ENCODE measurements at places on chromosomes 12 and 14.
A peak's percentile ranks its signal among the peaks of the same experiment; 100 is the strongest.

- DNase-seq = no peak
Observed at GRCh38 chr12:4653257-4653656, 4.3 kb downstream of the NDUFA9 start.

- DNase-seq = no peak
Observed at GRCh38 chr14:90639641-90640040, 176.6 kb downstream of the TTC7B start.

DNA sequence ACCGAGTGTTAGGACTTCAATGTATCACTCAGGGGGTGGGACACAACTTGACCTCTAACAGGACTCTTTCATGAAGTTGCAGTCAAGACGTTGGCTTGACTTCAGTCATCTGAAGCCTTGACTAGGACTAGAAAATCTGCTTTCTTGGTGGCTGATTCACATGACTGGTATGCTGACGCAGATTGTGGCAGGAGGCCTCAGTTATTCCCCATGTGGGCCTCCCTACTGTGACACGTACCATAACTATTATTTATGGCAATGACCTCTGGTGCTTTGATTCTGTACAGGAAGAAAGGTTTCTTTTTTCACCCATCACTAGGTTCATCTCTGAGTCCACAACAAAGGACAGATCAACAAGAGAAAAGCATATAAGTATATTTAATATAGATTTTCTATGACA, 270.4 kb downstream of the NEDD1 start:
- no peak for DNase-seq

GRCh38 chr14:101727611-101728366, 33.7 kb upstream of the PPP2R5C start:
- DNase-seq = no peak

DNA sequence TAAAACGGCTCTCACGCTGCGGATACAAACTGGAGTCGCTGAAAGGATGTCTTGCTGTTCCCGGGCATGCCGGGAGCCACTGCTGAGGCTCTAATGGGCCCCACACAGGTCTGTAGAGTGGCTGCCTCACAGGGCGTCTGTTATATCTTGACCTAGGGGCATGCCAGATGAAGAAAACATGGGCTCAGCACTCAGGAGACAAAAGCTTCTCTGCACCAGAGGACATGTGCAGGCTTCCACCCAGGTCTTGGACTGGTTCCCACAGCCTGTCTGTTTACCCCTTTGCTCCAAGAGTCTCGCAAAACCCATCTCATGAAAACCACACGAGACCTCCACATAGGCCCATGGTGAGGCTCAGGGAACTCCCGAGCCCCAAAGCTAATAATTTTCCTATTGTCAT, 134.2 kb downstream of the RPS29 start:
- no peak for DNase-seq

- DNase-seq = no peak
Observed at GRCh38 chr14:99325591-99325990, 53.6 kb upstream of the BCL11B start.

GRCh38 chr12:31586728-31587127, 4.2 kb downstream of the DENND5B start:
- DNase-seq = no peak

GRCh38 chr12:109153821-109154441, 37.5 kb downstream of the ACACB start:
- DNase-seq = no peak

DNA sequence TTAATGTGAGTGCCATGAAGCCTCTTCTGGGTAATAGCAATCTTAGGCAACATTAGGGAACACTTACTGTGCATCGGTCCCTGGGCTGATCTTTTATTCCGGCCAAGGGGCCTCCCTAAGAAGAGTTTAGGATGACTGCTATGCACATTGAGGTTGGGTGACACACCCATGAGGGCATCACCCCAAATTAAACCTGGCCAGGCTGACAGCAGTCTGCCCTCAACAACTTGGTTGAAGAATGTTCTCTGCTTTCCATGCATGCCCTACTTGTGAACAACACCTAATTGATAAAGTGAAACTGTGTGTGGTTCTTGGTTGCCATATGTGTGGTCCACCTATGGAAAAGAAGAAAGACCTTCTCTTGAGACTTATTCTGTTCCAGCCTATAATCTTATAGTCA, 1098.0 kb downstream of the BCL11B start:
- DNase-seq = no peak

DNA sequence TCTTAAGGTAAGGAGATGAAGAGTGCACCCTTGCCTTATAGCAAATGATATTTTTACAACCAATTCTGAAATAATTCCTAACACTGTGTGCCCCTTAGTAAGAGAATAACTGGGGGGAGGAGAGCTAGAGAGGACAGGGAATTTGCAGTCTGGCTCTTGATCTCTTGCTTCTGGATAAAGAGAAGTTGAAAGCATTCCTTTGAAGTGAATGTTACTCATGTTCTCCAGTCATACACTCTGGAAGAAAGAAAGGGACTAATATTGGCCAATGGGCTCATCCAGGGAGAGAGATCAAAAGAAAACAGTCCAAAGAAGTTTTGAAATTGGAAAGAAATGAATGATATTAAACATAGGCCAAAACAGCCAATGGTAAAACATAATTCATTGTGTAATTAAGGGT, 25.3 kb downstream of the C12orf75 start:
- no peak for DNase-seq

GRCh38 chr14:32102152-32102787, 25.2 kb downstream of the ARHGAP5 start:
- DNase-seq = no peak

DNA sequence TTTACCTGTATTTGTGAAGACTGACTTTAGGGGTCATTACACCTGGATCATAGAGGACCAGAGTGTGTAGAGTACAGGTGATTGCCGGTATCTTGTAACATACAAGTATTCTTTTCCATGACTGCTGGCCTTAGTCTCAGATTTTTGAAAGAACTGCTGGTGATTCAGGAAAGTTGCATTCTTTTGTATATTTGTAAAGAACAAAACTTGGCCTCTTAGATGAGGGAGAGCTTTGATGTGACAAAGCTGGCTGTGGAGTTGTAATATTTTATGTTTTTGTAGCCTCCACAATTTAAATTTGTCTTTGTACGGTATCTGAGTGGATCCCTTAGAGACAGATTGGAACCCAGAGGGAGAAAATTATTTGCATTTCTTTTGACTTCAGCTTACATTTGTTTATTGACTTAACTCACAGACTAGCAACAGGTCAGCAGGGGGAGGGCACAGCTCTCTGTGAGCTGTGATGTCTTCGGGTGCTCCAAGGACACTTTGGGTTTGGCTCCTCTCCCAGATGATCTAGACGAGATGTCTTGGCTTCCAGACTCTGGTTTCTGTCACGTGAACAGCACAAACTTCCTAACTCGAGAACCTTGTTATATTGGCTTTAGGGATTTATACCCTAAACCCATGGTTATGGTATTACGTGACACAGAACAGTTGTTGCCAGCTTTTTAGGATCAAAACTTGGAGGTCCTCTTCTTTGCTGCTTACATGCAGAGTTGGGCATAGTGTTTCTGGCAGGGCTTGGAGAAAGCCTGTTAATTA, 65.9 kb downstream of the DAAM1 start:
- DNase-seq = no peak

GRCh38 chr12:5003025-5003666, 40.5 kb upstream of the KCNA5 start:
- no peak for DNase-seq

GRCh38 chr12:88453323-88453722, 126.9 kb downstream of the KITLG start:
- DNase-seq = no peak

DNA sequence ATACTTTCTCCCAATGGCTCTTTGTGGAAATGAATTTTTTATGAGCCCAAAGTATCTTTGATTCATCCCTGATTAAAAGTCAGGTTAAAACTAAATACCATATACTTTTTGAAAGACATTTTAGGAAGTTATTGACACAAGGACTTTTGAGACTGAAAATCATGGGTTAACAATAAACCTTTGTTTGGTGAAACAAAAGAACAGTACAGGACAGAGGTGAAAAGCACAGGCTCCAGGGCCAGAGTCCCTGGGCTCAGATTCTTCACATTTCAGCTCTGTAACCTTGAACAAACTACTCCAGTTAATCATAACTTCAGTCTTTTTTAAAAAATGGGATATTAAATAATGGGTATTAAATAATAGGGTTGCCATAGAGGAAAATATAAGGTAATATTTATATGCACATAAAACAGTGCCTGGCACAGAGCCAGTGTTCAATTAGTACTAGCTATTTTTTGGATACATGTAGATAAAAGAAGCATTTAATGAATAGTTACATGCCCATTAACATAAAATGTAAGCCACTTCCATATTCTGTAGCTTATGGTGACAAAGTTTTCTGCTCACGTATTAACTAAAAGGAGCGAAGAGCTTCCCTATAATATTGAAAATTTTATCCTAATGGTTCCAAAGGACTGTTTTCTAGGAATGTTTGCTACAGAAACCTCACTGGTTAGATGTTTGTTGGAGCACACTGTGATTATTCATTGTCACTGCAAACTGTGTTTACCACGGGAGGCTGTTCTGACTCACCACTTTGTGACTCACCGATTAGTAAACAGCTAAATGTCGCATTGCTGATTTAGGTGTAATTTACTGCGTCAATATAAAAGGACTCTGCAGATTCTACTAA, 255.4 kb downstream of the DAD1 start:
- no peak for DNase-seq

DNA sequence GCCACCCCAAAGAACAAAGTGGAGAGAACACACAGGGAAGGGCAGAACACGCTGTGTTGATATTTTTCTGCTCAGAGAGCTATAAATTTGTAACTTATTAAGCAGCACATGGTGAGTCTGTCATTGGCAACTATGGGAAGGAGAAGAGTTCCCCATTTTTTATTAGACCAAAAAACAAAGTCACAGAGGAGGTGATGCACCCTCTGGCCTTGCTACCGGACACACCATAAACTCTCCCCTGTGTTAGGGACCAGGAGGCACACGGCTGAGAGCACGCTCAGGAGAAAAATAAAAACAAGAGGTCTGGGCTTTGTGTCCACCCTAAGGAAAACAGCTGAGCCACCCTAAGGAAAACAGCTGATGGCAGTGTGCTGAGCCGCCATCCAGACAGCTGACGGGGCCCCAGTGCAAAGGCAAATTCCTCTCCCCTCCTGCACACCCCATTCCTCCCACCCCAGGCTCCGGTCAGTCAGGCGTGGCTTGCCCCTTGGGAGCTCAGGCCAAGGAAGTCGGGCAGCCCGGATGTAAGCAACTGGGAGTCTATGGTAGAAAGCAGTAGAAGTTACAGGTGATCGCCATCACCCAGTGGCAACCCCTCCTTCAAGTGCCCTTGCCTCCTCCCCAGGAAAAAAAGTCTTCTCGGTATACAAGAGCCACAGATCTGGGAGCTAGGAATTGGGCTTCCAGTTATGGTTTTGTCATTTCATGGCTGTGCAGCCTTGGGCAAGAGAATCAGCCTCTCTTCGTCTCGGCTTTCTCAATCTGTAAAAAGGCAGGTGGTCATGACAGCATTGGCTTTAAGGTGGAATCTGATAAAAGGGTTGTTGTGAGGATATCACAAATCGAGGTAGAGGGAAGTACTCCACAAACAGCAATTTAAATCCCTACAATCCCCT, 2.4 kb downstream of the PXN start:
- peak; percentile 56 for DNase-seq

DNA sequence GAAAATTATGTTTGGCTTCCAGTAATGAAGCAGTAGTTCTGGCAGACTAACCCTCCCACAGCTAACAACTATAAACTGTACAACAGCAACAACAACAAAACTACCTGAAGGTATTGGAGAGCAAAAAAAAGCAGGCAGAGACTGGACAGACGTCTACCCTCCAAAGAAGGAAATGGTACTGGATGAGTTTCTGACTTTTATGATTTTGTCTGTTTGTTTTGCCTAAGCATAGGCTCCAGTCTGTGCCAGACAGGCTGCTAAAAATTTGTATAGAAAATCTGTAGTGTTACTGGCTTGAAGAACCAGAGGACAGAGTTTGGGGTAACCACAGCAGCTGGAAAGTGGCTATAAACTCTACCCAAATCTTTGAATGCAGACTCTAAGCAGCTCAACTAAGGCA, 131.3 kb downstream of the SLC25A47 start:
- no peak for DNase-seq

DNA sequence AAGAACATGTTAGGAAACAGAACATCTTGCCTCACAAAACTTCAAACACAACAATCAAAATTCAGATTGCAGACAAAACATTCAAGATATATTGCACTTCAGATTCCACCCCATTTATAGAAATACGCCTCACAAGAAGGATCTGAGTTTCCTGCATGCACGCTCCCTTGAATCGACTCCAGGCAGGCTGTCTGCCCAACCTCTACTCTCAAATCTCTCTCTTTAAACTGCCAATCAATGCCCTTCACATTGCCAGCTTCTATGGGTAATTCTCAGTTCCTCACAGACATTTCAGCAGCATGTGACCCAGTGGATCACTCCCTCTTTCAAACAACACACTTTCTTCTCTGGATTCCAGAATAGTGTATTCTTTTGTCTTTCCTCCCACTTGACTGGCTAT, 184.1 kb downstream of the PRKD1 start:
- no peak for DNase-seq

GRCh38 chr12:47882781-47883546, 21.8 kb downstream of the VDR start:
- DNase-seq = peak; percentile 50

DNA sequence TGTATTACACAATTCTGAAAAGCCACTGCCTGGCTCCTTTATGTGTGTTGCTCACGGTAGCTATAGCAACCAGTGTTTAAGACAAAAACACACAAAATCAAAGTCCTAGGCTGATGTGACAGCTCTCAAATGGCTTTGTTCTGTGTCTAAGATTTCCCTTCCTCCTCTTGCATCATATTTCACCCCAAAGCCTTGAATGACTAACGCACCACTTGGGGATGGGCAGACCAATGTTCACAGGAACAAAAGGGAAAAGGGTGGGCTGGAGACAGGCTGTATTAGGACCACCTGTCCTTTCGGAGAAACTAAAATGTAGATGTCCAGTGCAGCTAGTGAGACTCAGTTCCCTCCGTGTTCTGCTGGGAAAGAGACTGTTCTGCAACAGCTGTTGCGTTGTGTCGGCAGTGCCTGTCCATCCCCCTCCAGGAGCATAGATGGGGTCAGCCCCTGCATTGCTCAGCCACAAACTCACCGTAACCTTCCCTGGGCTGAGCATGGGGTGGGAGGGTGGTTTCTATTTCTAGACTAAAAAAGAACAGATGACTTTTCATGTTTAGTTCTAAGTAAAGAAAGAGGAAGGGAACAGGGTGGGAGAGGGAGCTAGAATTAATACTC, 26.8 kb upstream of the DAAM1 start:
- DNase-seq = no peak

GRCh38 chr14:58731465-58732293, 93.9 kb downstream of the DACT1 start:
- DNase-seq = no peak

DNA sequence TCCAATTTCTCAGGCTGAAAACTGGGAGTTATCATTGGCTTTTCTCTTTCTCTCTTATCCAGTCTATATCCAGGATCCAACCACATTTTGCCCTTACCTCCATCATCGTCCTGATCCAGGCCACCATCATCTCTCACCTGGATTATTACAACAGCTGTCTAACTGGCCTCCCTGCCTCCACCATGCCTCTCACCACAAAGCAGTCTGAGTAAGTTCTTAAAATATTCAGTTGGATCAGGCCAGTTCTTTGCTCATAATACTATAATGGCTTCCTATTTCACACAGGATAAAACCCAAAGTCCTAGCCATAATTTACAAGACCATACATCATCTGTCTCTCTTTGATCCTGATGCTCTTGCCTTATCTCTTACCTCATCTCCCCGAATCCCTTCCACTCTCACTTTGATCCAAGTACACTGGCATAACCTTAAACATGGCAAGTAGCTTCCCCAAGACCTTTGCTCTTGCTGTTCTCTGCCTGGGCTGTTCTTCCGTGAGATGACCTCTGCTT, 133.4 kb upstream of the RAP1B start:
- no peak for DNase-seq

- DNase-seq = no peak
Observed at GRCh38 chr12:11731455-11731854, 82.0 kb downstream of the ETV6 start.
